Activated T-helper 2 cell treated with anti-CD3 and anti-CD28 coated beads, Interferon-gamma antibody, Interleukin-2, Interleukin-4, amounts not matched to agents 10 μg/mL and 5 μg/mL and 100 μg/mL, durations not matched to agents 14 hours and 24 hours and 36 hours (primary cell): ENCODE measurements at places on chromosomes 11 and 22. TPM values are rescaled to one million over a fixed set of nuclear protein-coding genes. Genes with fewer than 3 reads are reported as not detected.

DNA sequence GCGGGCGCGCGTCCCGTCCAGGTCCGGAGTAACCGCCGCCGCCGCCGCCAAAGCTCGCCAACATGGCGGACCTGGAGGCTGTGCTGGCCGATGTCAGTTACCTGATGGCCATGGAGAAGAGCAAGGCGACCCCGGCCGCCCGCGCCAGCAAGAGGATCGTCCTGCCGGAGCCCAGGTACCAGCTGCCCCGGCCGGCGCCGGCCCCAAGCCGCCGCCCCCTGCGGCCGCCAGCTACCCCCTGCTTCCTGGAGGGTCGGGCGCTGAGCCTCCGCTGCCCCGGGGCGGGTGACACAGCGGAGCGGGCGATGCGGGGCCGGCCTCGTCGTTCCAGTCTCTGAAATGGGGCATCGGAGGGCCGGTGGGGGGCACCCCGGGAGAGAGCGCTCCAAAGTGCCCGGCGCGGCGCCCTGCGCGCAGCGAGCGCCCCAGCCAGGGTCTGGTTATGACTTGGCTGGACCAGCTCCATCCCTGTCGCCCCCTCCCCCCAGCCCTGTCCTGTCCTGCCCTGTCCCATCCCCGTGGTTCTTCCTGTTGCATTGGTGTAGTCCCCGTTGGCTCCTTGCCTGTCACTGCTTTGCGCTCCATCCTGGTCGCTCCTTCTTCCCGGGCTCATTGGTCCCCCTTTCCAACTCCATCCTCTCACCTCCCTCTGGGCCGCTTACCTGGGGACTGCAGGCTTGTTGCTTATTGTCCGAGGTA, 653 bp downstream of the GRK3 start:
- peak; percentile 29 for DNase-seq

DNA sequence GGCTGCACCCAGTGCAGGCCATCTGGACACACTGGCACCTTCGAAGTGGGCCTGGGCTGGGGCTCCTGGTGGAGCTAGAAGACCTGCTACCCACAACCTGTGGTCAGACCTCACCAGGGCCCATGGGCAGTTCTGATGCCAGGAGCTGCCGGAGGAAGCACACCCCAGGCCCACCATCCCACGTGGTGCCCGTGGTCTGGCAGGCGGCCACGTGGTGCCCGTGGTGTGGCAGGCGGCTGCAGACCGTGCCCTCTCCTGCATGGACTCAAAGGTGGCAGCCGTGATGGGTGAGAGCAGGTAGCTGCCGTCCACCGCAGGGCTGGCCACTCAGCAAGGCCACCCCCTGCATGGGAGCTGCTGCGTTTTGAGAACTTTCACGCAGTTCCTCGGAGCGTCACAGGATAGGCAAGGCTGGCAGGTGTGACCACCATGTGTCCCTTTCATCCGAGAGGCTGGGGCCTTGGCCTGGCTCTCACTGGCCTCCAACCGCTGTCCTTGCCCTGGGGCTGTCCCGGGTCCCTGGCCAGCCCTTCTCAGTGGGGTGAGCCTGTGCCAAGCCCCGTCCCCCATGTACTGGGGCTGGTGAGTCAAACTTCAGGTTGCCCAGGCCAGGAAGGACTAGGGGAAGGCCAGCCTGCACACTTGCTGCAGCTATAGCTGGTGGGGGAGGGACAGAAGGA, 3.9 kb upstream of the IL17REL start:
- DNase-seq = no peak

DNA sequence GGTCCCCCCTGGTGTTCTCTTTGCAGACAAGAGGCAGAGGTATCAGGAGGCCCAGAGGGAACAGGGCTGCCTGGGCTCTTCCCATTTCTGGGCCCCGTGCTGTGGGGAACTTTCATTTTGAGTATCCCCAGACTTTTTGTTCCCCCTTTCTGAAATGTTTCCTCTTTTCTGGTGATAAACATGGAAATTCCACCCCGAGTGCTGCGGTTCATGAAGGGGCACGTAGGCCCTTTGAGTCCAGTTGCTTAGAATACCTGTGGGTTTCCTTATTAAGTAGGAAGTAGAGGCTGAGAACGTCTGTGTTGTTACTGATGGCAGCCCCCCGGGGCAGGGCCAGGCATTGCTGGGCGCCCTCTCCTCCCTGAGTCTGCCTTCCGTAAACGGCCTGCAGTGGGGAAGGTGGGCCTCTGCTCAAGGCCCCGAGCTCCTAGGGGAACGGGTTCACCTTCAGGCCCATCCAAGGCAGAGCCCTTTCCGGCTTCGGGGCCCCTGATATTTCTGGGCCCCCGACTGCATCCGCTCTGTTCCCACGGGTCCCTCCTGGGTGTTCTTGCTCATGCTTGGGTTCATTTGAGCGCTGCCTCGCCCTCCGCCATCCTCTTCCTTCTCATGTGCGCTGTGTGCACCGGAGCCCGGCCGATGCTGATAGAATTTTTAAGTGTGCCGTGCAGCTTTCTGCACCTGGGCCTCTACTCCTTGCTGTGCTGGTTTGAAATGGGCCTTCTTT, 12.0 kb downstream of the TBC1D22A start:
- DNase-seq = no peak

DNA sequence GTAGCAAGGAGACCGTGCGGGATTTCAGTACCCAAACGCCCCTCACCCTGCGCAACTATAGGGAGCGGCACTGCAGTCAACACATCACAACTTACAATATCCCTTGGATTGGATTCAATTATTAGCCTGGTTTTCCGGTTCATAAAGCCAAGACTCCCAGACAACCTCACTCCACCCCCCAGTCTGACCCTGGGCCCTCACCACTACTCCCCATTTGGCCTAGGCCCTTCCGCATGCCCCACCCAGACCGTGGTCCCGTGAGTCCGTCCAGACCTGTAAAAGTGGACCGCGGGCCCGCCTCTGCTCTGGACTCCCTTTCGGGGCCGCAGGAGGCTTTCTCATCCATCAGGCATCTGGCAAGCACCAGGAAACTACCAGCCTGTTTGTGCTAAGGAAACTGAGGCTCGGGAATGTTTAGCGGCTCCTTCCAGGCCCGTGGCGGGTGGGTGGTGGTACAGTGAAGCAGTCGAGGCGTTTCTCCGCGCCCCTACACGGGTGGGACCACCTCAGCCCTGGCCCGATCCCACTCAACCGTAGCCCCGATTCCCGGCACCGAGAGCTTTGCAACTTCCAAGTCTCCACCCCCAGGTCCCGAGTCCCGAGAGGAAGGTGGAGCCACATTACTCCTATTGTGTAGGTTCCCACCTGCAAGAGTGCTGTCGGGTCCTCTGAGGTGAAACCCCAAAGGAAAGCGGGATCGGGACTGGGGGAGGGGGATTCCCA, 679 bp upstream of the DPP3 start:
- no peak for DNase-seq

Gene ANO5
- not detected in 2 replicates for total RNA-seq
